ENCODE measurements at places on chromosomes 12 and 14.

DNA sequence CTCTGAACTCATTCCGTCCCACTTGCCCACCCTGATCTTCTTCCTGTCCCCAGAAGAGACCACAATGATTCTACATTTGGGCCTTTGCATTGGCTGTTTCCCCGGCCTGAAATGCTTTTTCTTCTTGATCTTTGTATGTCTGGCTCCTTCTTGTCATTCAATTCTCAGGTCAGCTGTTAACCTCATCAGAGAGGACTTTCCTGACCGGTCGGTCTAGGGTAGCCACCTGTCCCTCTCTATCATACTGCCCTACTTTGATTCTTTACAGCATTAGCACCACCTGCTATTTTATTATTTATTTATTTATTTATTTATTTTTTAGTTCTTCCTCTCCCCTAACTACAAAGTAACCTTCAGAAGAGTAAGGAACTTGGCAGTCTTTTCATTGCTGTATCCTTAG, 84.3 kb downstream of the DYRK2 start:
- DNase-seq, result no peak

GRCh38 chr12:64468966-64469365, 17.0 kb downstream of the TBK1 start:
- DNase-seq, result no peak

DNA sequence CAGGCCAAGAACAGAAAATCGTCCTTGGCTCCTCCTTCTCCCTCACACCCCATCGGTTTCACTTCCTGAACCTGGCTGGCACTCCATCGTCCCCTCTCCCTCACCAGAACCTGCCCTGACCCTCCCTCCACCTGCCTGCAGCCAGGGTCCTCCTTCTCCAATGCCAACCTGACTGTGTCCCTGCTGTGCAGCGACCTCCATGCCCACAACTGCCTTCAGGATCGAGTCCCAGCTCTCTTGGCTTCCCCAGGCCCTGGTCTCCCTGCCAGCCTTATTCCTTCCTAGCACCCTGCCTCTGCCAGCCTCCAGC, 19.8 kb downstream of the HVCN1 start:
- DNase-seq, result no peak

- no peak for DNase-seq
Measured at GRCh38 chr12:93990832-93991803, 157.3 kb upstream of the PLXNC1 start.

- DNase-seq, result no peak
Measured at GRCh38 chr14:103880348-103881267, 33.2 kb upstream of the PPP1R13B start.

- no peak for DNase-seq
Measured at GRCh38 chr14:20397511-20397910, 15.8 kb downstream of the TEP1 start.

DNA sequence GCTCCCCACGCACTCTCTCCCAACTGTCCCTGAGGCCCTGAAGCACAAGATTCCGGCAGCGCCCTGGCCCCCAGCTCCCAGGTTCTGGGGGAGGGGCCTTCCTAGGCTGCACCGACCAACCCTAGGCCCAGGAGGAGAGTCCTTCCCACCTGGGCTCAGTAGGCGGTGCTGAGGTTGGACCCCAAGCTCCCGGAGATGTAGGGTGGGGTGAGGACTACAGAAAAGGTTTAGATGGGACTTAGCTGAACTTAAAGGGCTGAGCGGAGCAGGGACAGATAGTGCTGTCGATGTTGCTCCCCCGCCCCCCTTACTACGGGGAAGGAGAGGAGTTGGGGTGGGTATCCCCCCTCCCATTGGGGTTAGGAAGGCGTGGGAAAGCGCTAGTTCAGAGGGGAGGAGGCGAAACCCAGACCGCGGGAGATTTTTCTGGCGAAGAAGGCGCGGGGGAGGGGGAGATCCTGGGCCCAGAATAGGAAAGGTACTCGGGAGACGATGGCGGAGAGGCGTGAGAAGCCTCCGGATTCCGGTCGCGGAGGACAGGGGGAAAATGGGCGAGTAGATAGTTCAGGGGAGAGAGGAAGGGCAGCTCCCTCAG, 4.2 kb upstream of the BAZ2A start:
- DNase-seq, result no peak

DNA sequence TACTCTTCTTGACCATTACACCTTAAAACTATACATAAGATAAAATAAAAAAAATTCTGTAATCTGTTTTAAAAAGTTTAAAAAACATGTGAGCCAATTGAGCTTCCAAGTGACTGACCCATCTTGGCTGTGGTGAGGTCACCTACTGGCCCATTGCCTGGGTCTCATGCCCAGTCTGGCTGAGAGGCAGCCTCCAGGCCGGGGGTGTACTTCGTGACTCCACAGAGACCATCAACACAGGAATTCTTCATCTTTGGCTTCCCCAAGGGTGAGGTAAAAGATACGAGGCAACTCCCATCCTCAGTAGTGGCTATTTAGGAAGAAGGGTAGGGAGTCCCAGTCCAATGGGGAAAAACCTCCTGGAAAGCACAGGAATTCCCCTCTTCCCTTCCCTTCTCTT, 113.2 kb downstream of the APAF1 start:
- no peak for DNase-seq

DNA sequence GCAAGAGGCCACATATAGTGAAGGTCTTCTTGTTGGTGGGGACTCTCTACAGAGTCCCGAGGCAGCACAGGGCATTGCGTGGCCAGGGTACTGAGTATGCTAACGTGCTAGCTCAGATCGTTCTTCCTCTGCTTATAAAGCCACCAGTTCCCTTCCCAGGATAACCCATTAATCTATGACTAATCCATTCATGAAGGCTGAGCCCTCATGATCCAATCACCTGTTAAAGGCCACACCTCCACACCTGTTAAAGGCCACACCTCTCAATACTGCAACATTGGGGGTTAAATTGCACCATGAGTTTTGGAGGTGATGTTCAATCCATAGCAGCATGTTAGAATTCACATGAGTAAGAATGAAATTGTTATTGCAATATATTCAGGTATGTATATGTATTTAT, 12.8 kb upstream of the YARS2 start:
- no peak for DNase-seq

DNA sequence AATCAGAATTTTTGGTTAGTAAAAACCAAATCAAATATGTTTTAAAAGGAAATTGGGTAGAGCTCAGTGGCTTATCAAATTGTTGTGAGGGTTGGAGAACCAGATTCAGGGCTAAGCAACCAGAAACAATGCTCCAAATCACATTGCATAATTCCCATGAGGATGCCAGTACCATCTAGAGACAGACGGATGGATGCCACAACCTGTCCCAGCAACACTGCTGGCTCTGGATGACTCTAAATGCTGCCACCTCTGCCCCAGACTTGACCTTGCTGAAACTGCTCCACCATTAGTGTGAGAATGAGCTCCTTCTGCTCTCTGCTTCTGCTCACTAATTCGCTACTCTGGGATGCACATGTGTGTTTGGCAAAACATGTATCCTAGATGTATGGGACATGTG, 43.9 kb downstream of the FRS2 start:
- DNase-seq, result no peak

DNA sequence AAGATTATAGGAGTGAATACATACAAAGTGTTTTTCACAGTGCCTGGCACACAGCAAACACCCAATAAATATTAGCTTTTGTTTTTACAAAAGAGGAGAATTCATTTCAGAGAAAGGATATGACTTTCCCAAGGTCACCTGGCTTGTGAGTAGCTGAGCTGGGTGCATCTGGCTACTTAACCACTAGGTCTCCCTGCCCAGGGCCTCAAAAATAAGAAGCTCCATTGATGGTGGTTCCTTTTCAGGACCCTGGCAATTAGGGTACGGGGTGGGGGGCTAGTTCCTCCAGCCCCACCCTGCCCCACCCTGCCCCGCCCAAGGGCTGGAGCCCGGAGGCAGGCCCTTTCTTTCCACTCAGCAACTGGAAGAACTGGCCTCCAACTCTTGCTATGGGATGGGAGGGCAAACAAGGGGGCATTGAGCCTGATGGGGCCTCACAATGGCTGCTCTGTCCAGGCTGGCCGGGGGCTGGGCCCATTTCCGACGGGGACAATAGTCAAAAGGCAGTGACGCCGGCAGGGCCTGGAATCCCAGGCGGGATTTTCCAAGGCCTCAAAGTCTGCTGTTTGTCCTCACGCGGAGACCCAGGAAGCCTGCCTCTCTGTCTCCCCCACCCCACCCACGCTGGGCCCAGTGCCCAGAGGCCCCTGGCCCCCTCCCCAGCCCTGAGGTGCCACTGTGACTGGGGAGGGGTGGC, 8.2 kb upstream of the ATG101 start:
- no peak for DNase-seq

DNA sequence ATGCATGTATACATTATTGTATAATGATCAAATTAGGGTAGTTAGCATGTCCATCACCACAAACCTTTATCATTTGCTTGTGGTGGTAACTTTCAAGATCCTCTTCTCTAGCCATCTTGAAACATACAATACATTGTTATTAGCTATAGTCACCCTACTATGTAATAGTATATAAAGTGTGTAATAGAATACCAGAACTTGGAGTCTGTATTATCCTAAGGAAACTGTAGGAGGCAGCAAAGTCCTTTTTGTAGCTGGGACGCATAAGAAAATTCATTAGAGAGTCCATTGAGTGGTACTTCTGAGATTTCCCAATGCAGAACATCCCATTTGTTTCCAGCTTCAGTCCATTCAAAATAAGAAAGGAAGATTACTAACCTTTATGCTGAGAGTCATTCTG, 325.9 kb upstream of the LRFN5 start:
- no peak for DNase-seq

Measured in stimulated activated CD4-positive, alpha-beta T cell treated with anti-CD3 and anti-CD28 coated beads, TNF-alpha, amount 100 ng/mL, for 1 hour (primary cell).